ENCODE measurements at places on chromosomes 11 and 22.

- DNase-seq: no peak
Observed at GRCh38 chr22:19748991-19749664, 11.4 kb upstream of the TBX1 start.

GRCh38 chr11:91926965-91927364 lies 297.7 kb upstream of the FAT3 start:
- DNase-seq: no peak

- DNase-seq: no peak
Observed at GRCh38 chr11:132337819-132338416, 967.5 kb downstream of the NTM start.

- DNase-seq: no peak
Observed at GRCh38 chr11:6911948-6912347, 8.9 kb upstream of the OR2D3 start.

- no peak for DNase-seq
Observed at GRCh38 chr11:9643751-9644150, 20.1 kb upstream of the SWAP70 start.

DNA sequence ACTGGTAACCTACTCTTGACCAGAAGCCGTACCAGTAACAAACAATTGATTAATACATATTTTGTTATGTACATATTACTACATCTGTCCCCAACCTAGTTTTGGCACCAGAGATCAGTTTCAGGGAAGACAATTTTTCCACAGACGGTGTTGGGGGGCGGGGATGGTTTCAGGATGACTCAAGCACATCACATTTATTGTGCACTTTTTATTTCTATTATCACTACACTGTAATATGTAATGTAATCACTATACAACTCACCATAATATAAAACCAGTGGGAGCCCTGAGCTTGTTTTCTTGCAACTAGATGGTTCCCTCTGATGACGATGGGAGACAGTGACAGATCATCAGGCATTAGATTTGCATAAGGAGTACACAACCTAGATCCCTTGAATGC lies 15.5 kb downstream of the DGCR8 start:
- DNase-seq: no peak

GRCh38 chr22:43479301-43479950 lies 67.6 kb downstream of the MPPED1 start:
- no peak for DNase-seq

DNA sequence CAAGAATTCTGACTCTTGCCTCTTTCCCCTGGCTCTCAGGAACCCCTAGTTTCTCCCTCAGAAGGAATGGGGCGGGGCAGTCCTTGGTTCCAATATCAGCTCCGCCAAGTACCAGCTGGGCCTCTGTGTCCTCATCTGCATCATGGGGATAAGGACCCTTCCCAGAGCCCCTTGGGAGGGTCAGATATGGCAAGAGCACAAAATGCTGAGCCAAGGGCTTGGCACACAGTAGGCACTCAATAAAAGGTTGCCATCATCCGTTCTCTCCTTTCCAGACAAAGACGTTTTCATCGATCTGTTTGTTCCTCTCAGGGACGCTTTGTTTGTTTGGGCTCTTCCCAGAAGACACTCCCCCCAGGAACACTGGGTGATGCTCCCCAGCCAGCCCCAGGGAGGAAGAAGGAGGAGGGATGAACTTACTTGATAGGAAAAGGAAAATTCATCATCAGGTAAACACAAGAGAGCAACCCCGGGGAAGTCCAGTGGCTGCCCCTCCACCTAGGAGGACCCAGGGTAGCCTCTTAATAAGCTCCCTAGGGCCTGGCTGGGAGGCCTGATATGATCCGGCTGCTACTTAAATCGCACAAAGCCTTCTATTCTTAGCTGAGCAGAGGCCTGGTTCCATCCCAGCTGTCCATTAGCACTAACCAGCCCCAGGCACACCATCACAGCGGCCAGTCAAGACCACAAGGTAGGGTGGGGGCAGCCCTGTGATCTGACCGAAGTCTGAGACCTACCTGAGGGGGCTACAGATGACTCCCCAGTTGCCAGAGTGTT lies 19.6 kb downstream of the GDPD5 start:
- no peak for DNase-seq

DNA sequence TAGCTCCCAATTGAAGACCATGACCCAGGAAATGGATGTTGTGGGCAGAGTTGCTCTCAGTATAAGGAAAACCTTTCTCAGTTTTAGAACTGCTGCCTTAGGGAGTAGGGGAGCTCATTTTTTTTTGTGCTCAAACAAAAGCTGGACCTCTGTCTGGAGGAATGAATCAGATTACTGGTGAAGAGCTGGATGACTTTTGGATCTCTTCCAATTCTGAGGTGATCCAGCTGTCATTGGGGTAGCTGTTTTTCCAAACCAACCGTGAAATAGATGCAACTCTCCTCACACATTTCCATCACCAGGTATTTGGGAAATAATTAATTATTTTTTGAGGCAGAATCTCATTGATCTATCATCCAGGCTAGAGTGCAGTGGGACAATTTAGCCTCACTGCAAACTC lies 251.3 kb upstream of the PLET1 start:
- no peak for DNase-seq

DNA sequence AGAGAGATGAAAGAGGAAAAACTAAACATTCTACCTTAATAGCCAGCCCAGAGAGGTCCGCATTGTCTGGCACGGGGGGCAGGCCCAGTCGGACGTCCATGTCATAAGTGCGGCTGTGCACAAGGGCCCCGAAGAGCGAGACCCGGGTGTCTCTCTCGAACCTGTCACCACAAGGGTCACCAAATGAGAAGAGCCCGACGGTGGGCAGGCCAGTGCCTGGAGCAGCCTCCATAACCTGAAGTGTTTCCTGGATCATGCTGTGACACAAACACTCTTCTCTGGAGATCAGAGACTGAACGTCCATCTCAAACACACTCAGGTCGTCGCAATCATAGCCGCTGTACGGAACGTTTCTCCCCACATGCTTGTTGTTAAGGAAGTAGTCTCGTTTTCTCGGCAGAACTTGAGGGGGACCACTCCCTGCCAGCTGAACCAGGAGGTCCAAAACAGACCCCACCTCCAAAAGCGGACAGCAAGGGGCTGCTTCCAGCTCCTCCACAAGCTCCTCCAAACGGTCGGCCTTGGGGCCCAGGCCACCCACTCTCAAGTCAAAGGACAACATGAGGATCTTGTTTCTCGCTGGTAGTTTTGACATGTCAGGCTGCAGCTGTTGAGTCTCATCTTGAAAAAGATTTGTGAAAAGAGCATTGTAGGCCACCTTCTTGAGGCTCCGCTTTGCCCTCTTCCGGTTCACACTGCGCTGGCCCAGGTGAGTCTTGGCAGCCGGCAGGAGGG lies 971 bp downstream of the TUBGCP6 start:
- DNase-seq: no peak

DNA sequence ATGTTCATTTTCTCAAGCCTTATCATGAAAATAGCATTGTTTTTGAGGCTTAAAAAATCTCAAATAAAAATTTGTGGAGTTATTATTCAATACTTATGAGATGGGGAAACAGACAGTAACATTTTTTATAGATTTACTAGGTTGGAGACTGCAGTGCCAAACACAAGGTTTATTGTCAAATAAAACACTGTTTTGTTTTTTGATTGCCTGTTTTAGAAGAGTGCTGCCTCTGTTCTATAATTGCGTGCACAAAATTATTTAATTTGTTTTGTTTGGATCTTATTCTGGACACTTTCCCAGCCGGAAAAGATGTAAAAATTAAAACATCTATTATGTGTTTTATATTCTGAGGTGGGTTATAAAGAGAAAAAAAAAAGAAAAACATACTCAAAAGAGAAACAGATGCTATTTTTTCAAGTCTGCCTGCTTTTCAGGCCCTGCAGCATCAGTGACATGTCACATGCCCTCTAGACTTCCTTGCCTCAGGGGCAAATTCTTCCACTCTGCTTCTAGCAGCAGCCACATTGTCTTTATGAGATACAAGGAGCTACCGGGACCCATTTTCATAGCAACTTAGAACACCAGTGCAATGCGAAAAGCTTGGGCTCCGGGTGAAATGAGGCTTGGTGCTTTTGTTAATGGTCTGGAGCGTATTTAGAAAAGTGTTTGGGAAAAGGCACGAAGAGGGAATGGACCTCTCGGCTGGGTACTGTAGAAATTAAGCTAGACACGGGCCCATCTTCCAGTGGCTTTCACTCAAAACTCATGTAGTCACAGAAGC lies 77.5 kb downstream of the EFCAB6 start:
- DNase-seq: no peak

DNA sequence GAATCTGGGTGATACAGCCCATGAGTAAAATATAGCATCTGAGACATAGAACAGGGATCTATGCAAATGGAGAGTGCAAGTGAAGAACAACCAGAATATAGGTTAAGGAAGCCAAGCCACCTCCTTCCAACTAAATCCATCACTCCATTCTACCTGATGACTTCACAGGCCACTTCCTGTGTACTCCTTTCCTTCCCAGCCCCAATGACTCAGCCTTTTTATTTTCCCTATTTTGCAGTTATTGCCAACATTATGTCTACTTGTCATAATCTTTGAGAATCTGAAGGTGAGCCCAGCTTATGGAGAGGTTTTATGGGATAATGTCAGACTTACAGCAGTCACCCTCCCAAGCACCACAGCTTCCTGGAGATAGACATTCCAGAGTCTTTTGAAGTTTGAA lies 1.4 kb upstream of the OR52M1 start:
- DNase-seq: no peak

GRCh38 chr11:36566407-36567053 lies 1.3 kb upstream of the RAG1 start:
- DNase-seq: no peak

DNA sequence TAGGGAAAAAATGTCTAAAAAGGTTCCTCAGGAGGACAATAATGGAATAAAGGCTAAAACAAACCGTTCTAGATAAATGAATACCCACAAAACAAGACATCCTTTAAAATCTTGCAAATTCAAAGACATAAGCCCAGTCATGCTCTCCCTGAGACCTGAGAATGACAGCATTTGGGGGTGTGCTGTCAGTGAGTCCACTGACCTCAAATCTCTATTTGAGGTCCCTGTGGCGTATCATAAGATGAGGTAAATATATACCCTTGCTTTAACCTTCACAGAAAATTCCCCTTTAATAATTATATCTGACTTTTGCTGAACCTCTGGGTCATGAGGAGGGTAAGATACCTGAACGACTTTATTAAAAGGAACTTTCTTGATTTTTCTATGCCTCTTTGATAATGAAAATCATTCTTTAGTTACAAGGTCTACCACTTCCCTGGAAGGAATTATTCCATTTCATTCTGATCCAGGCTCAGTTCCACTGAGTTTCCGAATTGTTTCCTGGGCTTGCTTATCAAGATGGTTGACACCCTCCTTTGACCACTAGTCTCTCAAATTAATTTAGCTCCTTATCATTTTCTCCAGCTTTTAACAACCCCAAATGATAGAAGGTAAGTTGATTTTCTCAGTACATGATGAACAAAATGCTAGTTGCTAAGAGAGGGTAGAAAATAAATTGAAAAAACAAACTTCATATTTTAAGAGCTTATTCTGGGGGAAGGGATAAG lies 53.8 kb upstream of the CHRM4 start:
- DNase-seq: no peak

GRCh38 chr11:69211920-69212797 lies 56.4 kb downstream of the SMIM38 start:
- DNase-seq: peak; percentile 37

GRCh38 chr22:45553351-45554039 lies 50.8 kb downstream of the FBLN1 start:
- peak; percentile 93 for DNase-seq

GRCh38 chr11:46237248-46238077 lies 40.0 kb upstream of the CREB3L1 start:
- DNase-seq: peak; percentile 78

- no peak for DNase-seq
Observed at GRCh38 chr11:65169164-65169641, 830 bp upstream of the SPDYC start.

DNA sequence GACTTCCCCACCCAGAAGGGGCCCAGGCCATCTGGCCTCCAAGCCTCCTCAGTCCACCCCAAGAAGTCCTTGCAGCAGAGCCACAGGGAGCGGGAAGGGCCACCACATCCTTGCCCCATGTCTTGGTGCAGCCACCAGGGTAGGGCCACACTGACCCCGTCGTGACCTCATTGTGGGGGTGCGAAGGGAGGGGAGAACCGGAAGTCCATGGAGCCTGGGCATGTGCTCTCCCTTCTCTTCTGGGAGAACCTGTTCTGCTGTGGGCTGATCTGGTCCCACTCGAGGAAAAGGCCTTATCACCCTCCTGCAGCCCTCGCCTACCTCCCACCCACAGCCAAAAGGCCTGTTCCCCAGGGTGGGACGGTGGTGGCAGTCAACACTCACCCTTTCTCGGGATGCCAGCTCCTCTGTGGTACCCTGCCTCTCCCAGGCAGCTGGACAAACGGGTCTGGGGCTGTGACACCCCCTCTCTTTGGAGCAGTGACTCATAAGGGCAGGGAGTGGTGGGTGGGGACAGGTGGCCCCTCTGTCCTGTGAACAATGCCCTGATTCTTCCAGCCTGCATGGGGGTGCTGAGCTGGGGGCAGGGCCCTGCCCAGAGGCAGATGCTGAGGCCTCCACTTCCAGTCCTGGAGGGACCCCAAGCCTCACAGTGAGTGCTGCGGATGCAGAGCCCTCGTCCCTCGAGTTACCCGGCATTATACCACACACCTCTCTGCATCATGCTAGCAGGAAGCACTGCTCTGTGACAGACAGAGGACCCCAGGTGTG lies 14.6 kb upstream of the CTSD start:
- DNase-seq: no peak

DNA sequence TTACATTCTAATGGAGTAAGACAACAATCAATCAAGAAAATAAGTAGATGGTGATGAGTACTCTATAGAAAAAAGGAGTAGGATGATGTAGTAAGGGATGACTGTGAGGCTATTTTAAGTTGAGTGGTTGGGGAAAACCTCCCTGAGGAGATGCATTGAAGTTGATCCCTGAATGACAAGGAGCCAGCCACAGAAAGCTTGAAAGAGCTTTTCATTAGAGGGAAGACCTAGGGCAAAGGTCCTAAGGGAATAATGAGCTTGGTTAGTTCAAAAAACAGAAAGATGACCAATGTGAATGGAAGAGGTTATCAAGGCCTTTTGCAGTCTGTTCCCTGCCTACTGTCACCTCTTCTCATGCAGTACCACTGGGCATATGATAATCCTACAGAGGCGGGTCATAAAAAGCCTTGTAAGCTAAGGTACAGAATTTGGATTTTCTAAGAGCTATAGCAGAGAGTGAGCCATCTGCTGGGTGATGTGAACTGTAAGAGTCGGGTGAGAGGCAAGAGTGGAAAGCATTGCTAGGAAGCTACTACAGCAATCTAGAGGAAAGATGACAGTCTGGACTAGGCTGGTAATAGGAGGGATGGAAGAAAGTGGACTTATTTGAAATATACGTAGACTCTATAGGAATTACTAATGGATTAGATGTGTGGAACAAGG lies 3.1 kb downstream of the PPP2R1B start:
- DNase-seq: no peak

- DNase-seq: no peak
Observed at GRCh38 chr22:22229683-22230420, 14.7 kb upstream of the VPREB1 start.

All from right forelimb (tissue), 1 donor.